ENCODE measurements at places on chromosomes 5 and 9.

DNA sequence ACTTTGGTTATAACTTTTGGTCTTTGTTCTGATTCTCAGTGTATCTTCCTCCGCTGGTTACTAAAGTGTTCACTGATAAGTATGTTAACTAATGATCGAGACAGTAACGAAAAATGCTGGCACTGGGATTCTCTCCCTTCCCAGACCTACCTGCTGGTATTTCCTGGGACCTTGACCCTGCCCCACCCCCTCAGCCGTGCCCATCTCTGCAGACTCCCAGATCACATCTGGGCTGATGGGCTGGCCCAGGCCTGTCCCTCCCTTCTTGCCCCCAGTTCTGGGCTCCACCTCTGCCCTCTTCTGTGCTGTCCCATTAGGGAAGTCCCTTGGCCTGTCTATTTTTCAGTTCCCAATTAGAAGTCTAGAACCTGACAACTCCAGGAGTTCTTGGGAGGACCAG is 46.9 kb downstream of the NEURL1B start:
- DNase-seq = no peak

DNA sequence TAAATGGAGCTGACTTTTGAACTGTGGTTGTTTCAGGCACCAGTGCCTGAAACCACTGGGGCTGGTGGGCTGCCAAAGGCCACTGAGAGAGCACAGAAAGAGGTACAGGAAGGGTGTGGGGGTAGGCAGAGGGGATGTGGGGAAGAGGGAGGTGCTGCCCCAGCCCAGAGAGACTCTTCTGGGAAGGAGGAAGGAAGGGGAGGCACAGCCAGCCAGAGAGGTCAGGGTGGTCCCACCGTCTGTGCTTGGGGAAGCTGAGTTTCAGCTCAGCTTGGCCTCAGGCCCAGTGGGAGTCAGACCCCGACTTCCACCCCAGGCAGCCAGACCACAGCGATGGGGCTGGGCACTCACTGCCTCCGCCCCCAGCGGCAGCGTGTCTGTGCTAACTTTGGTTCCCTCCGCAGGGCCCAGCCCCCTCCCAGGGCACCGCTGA is 8.6 kb upstream of the PHYKPL start:
- no peak for DNase-seq

GRCh38 chr9:101791938-101792337 is 53.5 kb upstream of the GRIN3A start:
- no peak for DNase-seq

- DNase-seq = no peak
These were observed 227.2 kb downstream of the PDZD2 start for GRCh38 chr5:31866166-31866565.

DNA sequence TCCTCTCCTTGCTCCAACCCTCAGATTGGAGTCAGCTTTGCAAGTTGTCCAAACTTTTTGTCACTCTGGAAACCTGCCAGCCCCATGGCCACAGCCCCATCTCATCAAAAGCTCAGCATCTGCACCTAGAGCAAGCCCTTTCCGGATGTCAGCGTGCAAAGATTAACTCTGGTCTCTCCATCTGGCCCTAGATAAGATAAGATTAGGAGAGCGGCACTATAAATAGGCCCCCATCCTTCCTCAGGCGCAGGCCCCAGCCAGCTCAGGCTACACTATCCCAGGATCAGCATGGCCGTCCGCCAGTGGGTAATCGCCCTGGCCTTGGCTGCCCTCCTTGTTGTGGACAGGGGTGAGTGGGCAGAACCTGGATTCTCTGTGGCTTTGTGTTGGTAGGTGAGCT is at the start of gene SPINK4:
Gene SPINK4, plus strand, starts transcription at position 247 of the 400 bp plus-strand sequence. Its CDS starts 42 bp downstream, at position 289.
- DNase-seq = no peak

GRCh38 chr5:169002953-169003555 is 297.9 kb downstream of the SLIT3 start:
- DNase-seq = no peak

Measured in GM12891 (cell line).